Right cardiac atrium (tissue), 5 donors: ENCODE measurements at places on chromosomes 7 and 10. TPM values are rescaled to one million over a fixed set of nuclear protein-coding genes. Genes with fewer than 3 reads are reported as not detected.

- no peak for DNase-seq
Measured at GRCh38 chr7:41584746-41585145, 118.1 kb downstream of the INHBA start.

GRCh38 chr7:28811008-28811407 is 147.1 kb downstream of the TRIL start:
- DNase-seq: no peak

GRCh38 chr10:114544045-114544659 is 113.9 kb downstream of the ABLIM1 start:
- DNase-seq: no peak

GRCh38 chr7:55043691-55044370 is 25.0 kb downstream of the EGFR start:
- no peak for DNase-seq

- no peak for DNase-seq
Measured at GRCh38 chr7:91949221-91950009, 8.8 kb downstream of the AKAP9 start.

- no peak for DNase-seq
Measured at GRCh38 chr7:34207810-34208209, 302.5 kb downstream of the BMPER start.

DNA sequence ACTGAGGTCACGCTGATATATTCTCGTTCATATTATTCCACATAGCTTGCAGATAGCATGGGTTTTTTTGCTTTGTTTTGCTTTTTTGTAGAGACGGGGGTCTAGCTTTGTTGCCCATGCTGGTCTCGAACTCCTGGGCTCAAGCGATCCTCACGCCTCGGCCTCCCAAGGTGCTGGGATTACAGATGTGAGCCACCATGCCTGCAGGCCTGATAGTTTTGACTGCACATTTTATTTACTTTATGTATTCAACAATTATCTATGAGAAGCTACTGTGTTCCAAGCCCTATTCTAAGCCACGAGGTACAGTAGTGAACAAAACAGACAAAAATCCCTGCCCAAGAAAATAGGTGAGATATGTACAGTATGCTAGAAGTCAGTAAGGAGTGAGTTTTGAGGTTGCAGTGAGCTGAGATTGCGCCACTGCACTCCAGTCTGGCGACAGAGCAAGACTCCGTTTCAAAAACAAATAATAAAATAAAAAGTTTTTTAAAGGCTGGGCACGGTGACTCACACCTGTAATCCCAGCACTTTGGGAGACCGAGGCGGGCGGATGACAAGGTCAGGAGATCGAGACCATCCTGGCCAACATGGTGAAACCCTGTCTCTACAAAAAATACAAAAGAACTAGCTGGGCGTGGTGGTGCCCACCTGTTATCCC is 1.3 kb upstream of the YWHAG start:
- no peak for DNase-seq

DNA sequence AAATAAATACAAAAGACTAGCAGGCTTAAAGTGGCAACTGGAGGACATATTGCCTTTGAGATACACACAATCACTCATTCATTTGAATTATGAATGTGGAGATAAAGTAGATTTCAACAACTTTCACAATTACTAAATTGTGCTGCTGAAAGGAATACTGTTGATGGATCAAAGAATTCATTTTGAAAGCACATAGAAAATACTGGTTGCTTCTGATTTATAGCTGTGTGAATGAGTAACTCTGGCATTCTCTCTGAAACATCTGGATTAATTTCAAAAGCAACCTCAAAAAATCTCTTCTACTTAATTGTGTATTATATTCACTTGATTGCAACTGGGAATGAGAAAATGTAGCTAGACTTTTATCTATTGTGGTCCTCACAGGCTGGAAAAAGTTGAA is 397.6 kb downstream of the THSD7A start:
- no peak for DNase-seq

- DNase-seq: no peak
Measured at GRCh38 chr10:34155812-34156211, 659.3 kb downstream of the PARD3 start.

DNA sequence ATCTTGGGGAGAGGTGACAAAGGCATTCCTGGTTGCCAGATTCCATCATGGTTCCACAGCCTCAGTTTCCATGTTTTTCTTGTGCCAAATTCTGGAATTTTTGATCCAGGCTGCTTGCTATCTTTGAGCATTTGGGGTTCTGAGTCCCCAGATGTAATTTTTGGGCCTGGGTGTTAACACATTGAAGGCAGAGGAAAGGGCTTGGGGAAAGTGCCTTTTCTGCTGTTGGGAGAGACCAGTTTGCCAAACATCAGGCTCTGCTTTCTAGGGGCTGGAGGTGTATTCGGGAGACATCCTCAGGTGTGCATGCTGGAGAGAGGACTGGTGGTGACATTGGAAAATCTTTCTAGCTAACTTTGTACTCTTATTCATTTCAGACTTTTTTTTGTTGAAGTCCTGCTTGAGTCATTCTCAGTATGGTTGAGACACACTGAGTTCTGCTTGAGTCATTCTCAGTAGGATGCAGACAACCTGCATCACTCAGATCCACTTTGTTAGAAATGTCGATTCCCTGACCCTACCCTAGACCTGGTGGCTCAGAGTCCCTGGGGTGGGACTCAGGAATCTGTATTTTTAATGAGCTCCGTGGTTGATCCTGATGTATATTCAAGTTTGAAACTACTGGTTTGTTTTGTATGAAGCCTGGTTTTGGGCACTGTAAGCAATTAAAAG is 101.0 kb downstream of the LRMDA start:
- no peak for DNase-seq

DNA sequence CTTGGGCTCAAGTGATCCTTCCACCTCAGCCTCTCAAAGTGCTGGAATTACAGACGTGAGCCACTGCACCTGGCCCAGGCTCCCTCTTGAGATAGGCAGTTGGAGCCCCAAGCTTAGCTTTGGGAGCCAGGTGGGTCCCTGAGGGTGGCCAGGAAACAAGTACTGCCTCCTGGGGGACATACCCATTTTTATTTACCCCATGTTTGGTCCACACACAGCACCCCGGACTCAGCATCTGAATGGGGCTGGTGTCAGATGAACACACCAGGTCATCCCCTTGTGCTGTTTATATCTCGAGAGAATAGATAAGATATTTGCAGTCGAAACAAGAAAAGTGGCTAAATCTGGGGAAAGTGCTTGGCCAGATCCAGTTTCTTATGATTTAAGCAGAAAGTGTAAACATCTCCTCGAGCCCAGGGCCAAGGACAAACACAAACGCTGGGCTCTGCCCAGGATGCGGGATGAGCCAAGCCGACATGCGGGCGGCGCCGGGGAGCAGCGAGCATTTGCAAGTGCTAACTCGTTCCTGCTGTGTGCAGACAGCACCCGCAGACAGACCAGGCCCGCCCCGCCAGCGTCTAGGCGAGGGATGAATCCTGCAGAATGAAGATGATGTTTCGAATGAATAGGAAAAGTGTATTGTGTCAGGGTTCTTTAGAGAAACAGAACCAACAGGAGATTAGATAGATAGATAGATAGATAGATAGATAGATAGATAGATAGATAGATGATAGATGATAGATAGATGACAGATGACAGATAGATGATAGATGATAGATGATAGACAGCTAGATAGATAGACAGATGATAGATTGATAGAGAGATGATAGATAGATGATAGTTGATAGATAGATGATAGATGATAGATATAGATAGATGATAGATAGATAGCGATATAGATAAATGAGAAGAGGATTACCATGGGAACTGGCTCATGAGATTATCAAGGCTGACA is 44.4 kb upstream of the OCM2 start:
- peak; percentile 68 for DNase-seq

DNA sequence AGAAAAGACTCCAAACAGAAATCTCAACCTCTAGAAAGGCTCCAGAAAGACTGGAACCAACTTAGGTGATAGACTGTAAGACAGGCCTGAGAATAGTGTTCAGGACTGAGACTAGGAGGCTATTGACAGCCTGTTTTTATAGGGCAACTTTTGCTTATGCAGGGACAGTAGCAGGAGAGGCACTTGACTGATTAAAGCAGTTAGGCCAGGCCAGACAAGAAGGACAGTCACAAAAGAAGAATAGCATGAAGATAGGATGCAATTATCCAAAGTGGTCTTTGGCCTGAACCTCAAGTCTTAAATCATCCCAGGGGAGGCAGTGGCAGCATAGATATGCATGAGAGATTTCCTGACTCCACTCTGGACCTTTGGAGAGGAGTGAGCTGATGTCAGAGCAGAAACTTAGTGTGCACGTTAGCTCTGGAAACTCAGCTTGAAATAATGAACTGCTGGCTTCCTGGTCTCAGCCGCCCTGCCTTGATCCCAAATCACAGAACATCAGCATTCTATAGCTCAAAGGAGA is 290.6 kb downstream of the SORCS3 start:
- DNase-seq: no peak

- DNase-seq: no peak
Measured at GRCh38 chr10:32890444-32890843, 67.6 kb downstream of the ITGB1 start.

- DNase-seq: no peak
Measured at GRCh38 chr7:90818341-90818740, 222.2 kb downstream of the CDK14 start.

DNA sequence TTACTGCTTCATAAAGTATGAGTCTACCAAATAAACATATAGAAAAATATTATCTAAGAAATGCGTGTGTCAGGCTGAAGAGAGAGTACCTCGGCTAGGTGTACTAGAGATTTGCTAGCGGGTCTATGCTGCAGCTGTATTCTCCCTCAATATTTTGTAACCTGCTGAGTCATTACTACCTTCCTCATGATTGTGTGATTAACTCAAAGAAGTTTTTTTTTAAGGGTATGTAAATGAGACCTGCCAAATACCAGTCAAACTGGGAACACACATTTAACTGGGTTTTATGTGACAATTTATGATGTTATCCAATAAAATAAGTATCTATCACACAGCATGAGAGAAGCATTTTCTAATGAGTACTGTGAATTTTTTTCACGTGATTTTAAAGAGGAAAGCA is 180.4 kb downstream of the RNF133 start:
- no peak for DNase-seq

DNA sequence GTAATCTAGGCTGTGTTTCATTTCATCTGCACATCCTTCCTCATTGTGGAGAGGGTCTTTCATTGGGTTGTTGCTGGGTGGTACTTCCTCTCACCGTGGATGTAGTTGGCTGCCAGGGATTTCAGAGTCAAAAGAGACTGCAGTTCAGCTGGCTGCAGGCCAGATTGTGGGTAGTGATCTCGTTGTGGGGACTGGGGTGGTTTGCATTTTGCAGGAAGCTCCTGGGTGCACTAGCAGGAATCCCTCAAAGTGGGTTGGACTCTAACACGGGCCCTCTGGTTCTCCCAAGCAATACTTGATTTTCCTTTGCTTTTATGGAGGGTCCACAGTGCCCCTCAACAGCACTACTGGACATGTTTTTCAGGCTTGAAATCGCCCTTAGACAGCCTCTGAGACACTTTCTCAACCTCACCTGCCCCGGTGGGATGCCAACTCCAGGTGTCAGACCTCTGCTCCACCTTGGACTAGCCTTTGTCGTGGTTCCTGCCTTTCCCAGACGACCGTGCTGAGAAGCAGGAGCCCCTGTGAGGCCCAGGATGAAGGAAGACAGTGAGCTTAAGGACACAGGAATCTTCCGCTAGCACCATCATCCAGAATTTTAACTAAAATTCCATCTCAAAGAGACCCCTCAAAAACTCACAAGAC is 23.9 kb upstream of the ZNF273 start:
- no peak for DNase-seq

- no peak for DNase-seq
Measured at GRCh38 chr10:11882646-11883375, 59.7 kb downstream of the PROSER2 start.

GRCh38 chr10:95289003-95289920 is 1.5 kb downstream of the PDLIM1 start:
- DNase-seq: no peak

DNA sequence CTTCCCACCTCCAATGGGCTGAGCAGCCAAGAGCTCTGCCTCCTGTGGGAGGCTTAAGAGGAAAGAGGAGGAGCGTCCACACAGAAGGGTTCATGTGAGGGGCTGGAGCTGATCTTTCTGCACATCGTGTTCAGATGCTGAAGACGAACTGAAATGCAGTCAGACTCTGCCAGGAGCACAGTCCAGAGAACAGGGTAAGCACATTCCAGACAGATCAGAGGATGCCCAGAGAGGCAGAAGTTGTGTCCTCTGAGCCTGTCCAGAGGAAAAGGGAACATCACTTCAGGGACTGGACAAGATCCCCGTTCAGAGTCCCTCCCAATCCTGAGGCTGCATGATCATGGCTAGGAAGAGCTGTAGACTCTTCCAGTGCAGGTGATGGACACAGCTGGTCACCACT is 72.9 kb downstream of the ITIH5 start:
- DNase-seq: no peak

GRCh38 chr7:96737545-96738050 is 28.0 kb upstream of the SEM1 start:
- no peak for DNase-seq

DNA sequence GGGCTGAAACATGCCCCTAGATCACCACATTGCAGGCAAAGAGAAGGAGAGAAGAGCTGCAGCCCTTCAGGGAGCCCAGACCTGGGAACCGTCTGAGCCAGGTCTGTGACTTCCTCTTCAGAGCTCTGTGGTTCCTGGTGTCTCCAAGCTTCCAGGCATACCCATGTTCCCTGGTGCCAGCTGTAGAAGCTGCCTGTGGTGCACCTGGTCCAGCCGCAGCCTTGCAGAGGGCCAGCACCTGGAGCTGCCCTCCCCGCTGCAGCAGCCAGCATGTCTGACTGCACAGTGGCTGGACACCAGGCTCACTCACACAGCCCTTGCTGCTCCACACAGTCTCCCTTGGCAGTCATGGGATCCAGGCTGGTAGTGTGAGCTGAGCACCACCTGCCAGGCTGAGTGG is 33.6 kb downstream of the C7orf25 start:
- DNase-seq: no peak

GRCh38 chr7:130667593-130668257 is 823 bp downstream of the COPG2 start:
- no peak for DNase-seq

The ABCC2 gene
- 0.37 TPM for total RNA-seq

The OLAH gene
- not detected for total RNA-seq

The GLUD1 gene
- 94.5 TPM for total RNA-seq

The STEAP2 gene
- total RNA-seq: 46.3 TPM

The MMD2 gene
- total RNA-seq: not detected
